ENCODE measurements at places on chromosomes 5 and 9.

GRCh38 chr5:138755084-138755748 lies 2.0 kb downstream of the CTNNA1 start:
- DNase-seq: no peak

DNA sequence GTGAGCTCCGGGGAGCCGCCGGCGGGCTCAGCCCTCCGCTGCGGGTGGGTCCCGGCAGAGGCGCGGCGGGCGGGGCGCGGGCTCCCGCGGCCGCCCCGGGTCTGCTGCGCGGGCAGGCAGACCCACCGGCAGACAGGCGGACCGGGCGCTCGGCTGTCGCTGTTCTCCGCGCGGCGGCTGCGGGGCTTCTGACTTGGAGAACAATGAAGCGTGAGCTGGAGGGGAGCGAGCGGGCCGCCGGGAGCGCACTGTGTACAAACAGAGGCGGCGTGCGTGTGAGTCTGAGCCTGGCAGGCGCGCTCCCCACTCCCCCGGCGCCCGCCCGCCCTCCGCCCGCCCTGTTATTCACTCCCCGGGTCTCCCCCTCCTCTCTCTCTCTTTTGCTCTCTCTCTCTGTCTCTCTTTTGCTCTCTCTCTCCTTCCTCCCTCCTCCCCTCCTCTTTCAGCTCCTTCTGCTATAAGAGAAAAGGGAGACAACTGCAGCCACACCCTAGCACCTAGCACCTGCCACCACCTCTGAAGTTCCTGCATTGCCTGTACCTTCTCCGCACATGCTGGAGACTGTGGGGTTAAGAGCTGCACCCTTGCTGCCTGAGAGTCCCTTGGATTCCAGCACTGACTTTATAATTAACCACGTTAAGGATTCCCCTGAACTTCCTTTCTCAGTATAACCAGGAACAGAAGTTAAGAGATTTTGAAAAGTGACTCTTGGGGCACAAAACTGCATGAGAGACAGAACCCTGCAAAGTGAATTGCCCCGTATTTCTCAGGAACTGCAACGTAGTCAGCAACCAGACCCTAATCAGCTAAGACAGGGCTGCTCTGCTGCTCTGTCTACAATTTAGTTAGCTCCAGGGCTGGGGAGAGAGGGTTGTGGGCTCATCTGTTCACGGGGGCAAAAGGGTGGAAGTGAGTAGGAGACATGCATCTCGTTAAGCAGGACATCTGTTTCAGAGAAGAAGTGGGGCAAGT lies at the start of gene EDIL3:
TSS of gene EDIL3 (minus strand) at position 277 of the 972 bp plus-strand sequence. CDS start 506 bp downstream, outside the sequence.
- DNase-seq: no peak

DNA sequence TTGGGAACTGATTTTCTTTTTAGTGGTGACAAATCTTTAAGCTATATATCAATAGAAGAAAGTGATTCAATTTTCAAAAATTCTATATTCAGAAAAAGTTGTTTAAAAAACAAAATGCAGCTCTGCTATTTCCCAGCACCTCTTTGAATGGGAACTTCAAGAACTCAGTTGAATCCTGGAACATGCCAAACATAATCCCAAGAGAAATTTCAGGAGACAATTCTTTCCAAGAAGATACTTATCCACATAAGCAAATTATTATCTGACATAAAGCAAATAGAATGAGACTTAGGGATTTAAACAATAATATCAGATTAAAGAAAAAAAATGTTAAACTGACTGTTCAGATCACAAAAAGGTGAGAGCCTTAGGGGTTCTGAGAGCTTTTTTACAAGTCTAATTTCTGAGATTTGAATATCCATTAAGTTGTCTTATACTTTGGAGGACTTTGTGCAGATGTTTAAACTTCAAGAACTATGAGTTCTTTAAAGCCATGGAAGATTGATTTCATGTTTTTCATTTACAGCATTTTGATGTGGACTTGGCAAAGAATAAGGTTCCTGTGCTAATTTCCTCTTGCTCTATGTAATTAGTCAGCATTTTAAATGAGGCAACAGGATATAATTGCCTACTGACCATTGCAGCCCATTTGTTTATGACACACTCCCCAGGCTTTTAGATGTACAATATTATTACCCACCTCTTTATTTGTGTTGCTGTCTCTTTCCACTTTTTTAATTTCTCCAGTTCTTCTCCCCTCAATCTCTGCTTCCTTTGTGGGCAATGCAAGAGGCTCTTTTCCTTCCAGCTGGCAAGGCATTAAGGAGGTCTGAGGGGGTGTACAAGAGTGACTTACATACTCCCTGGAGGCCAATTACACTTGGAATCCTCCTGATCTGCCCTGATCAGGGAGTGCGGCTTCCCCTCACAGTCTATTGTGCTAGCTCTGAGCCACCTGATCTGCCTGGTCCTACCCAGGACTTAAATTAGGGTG lies 419.1 kb downstream of the NR2F1-AS1 start:
- DNase-seq: no peak

DNA sequence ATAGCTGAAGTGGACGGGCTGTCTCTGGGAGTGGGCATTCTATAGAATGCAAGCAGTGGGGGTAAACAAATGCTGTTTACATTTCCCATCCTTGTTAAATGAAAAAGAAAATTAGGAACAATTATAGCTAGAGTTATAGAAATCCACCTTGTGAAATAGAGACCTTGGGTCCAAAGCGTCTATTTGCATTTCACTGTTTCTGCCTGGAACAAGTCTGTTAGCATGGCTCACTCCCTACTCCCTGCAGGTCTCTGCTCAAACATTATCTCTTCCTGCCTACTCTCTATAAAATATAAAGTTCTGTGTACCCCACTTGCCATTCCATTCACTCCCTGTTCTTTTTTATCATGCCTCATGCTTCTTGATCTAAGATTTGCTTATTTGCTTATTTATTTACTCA lies 975.7 kb upstream of the WWC1 start:
- peak; percentile 13 for DNase-seq

DNA sequence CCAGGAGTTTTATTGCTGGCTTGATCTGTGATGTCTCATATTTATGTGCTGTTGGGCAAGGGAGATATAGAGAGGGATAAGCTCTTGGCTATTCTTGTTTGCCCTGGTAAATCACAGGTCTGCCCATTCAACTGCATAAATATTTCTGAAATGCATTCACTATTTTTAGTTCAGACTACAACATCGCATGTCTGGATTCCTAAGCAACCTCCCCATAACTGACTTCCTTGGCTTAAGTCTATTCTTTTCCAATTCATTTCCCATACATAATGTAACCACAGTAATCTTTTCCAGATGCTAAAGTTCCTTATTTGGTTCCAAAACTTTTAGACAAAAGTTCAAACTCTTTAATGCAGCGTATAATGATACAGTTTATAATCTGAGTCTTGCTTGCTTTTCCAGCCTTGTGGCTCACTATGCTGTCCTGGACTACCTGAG lies 321.4 kb upstream of the ACTBL2 start:
- DNase-seq: no peak

DNA sequence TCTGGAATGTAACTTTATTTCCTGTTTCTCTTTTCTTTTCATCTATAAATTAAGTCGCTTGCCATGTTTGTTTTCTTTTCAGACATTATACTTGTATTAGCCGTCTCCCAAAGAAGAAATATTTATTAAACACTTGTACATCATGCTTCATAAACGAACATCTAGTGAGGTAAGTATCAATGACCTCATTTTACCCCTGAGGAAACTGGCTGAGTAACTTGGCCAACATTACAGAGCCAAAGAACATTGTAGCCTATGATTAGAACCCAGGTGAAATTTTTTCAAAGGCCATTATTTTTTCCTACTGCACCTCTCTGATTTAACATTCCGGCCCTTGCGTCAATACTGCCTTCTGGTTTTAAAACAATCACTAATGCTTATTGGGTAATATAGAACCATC lies 4.2 kb downstream of the FREM1 start:
- DNase-seq: no peak

DNA sequence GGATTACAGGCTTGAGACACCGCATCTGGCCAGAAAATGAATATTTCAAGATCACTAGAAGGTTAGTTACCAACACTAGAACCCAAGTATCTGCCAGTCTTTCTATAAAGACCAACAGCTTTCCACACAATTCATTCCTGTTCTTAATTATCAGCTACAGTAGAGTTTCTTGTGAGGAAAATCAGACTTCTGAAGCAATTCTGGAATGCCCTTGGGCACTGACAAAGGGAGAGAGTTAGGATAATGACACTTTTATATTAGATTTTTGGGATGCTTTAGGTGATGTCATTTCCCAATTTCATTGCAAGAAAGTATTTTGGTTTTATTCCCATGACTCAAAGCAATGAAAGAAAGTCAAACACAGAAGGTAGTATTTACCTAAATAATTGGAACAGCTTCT lies 497.0 kb upstream of the TUSC1 start:
- no peak for DNase-seq
